Activated CD4-positive, alpha-beta T cell treated with anti-CD3 and anti-CD28 coated beads for 24 hours (primary cell): ENCODE measurements at places on chromosomes 12 and 14.

GRCh38 chr12:57112492-57113294 is 1.5 kb upstream of the STAT6 start:
- no peak for DNase-seq

DNA sequence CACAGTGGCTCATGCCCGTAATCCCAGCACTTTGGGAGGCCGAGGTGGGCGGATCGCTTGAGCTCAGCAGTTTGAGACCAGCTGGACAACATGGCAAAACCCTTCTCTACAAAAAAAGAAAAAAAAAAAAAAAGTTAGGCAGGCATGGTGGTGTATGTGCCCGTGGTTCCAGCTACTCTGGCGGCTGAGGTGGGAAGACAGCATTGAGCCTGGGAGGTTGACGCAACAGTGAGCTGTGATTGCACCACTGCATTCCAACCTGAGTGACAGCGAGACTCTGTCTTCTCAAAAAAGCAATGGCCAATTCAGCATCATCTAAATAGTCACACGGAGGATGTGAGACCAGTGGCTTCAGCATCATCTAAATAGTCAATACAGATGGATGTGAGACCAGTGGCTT is 10.4 kb upstream of the SAMD4A start:
- DNase-seq, result no peak

- DNase-seq, result no peak
These were observed 189.2 kb downstream of the LRIG3 start for GRCh38 chr12:58731096-58731495.

GRCh38 chr12:2583091-2583497 is 211.7 kb upstream of the FKBP4 start:
- peak; percentile 26 for DNase-seq

GRCh38 chr12:47828008-47828975 is 8.6 kb upstream of the HDAC7 start:
- no peak for DNase-seq

GRCh38 chr12:6697584-6698351 is 2.8 kb downstream of the PIANP start:
- no peak for DNase-seq

DNA sequence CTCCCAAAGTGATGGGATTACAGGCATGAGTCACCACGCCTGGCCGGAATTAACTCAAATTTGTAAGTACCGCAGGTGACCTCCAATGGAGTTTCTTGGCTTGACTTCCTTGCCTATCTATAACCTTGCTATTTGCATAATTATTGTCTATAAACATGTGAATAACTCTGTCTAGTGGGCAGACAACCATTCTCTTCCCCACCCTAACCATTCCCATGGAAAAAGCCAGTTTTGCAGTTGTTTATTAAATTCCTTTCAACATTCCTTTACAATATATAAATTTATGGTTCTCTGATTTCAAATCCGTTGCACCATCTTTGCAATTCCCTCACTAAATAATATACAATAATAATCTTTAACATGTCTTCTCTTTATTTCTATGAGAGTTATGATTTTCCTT is 61.0 kb upstream of the ZDHHC17 start:
- DNase-seq, result no peak

DNA sequence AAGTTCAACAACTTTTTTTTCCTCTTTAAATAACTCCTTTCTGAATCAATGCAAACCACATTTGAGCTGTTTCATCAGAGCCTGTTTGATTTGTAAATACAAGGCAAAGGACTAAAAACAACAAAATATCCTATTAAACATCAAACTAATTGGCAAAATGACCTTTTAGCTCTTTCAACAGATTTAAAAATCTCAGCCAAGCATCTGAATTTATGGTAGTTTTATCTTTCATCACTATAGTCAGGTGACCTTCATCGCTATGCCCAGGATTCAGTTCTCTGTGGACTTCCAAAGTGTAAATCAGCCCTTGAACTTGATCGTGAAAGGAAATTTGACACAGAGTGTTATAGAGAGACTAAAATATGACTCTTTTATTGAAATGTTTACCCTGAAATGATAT is 1554.5 kb upstream of the FLRT2 start:
- no peak for DNase-seq

DNA sequence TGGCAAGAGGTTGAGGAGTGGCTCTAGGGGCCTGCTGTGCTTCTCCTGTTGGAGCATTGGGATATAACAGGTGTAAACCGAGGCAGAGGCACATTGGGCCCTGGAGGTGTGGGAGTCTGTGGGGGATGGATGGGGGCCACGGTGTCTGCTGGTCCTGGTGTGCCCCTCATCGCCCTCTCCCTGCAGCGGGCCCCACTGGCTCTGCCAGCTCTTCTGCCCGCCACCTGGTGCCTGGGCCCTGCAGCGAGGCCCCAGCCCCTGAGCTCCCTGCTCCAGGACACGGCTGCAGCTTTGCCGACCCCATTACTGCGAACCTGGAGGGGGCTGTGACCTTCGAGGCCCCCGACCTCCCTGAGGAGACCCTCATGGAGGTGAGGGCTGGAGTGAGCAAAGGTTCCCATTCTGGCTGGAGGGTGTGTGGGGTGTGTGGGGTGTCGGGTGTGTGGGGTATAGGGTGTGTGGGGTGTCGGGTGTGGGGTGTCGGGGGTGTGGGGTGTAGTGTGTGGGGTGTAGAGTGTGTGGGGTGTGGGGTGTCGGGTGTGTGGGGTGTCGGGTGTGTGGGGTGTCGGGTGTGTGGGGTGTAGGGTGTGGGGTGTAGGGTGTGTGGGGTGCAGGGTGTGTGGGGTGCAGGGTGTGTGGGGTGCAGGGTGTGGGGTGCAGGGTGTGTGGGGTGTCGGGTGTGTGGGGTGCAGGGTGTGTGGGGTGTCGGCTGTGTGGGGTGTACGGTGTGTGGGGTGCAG is 10.6 kb upstream of the PUS1 start:
- no peak for DNase-seq

- DNase-seq, result no peak
These were observed 855.3 kb downstream of the DIO2 start for GRCh38 chr14:79356040-79356439.

- no peak for DNase-seq
These were observed 89.8 kb downstream of the FAR2 start for GRCh38 chr12:29238822-29239291.

- DNase-seq, result no peak
These were observed 71.2 kb downstream of the GALNT4 start for GRCh38 chr12:89453121-89453978.

DNA sequence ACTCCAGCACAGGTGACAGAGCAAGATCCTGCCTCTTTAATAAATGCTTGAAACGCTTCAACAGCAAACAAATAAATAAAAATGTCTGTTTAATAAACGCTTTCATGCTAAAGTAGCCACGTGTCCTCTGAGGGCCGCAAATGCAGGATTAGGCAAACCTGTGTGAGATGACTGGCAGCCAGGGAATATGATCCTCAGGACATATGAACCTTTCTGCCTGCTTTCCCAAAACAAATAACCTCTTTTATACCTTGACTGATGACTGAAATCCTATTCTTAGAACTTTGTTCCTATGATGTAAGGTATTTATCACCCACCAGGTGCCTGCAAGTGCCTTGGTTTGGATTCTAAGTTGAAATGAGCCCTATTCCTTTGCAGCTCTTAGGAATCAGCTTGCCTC is 14.5 kb upstream of the FLVCR2 start:
- DNase-seq, result no peak

DNA sequence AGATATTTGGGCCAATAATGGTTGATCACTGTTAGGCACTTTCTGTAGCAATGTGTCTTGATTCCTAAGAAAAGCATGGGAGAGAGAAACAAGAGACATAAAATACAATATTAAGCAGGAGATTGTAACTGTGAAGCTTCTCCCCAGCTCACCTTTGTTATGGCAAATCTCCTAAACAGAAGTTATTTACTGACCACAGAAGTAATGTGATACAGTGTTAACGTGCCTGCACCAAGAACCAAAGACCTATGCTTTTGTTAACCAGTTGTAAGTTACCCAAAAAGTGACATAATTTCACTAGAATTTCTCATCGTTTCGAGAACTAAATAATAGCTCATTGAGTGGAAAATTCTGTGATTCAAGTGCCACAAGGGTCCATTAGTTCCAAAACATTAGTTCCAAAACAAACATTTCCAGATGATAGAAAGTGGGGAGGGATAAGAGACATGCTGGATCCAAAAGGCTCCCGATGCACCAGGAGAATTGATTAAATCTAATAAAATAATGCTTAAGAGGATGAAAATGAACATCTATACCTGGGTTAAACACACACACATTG is 14.3 kb downstream of the RERG start:
- no peak for DNase-seq

DNA sequence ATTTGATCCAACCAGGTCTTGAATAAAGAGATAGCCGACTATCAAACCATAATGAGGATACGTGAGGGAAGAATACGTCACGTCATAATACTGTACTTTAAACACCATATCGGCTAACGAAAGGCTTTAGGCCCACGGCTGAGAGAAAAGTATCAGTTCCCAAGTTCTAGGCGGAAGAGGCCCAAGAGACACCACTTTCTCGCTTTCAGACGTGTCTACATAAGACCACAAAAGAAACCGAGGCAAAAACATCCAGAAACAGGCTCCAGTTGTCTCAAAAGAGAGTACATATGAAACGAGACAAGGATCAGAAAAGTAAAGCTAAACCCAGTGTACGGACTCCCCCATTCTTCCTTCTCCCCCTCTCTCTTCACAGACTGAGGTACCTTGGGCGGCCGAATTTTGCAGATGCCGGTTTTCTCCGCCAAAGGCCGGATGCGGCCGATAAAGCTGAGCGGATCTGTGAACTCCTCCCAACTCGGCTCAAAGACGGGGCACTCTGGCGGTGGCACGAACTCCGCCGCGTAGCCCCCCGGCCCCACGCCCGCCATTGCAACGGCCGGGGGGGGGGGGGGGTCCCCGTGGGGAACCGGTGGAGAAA is 479 bp downstream of the KDM5A start:
- DNase-seq, result no peak

GRCh38 chr12:54932038-54932437 is 52.5 kb downstream of the TESPA1 start:
- no peak for DNase-seq

DNA sequence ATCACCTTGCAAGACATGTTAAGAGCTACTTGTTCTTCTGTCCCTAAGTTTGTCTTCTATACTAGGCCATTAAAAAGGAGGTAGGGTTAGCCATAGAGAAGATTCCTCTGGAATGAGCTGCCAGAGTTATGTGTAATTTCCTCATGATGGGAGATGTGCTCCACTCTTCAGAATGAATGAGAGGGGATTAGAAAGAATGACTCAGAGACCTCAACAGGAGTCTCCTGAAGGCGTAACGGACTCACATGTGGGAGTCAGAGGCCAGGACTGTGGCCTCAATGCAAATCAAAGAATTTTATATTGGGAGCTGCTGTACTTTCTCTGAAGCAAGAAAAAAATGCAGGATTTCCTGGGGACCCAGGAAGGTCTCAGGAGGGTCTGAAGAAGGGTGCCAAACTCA is 87.8 kb upstream of the ATXN7L3B start:
- DNase-seq, result no peak

DNA sequence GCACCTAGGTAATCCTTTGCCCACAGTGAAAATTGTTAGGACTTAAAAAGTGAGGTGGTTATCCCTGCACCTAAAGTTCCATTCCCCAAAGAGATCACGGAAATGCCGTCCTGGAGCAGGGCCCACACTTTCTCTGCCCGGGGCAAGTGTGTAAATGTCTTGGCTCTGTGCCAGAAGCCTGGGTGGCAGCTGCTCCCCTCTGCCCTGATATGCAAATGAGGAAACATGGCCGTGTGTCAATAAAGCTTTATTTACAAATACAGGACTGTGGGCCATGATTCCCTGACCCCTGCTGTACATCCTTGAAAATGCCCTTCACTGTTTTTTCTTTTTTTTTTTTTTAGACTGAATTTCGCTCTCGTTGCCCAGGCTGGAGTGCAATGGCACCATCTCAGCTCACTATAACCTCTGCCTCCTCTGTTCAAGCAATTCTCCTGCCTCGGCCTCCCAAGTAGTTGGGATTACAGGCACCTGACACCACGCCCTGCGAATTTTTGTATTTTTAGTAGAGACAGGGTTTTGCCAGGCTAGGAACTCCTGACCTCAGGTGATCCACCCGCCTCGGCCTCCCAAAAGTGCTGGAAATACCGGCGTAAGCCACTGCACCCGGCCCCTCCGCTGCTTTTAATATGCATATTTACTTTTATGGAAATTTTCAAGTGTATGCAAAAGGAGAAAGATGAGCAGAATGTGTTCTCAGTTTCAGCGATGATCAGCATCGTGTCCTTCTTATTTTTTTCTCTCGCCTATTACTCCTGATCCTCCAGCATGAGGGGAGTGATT is 75.5 kb downstream of the GALNT9 start:
- no peak for DNase-seq

DNA sequence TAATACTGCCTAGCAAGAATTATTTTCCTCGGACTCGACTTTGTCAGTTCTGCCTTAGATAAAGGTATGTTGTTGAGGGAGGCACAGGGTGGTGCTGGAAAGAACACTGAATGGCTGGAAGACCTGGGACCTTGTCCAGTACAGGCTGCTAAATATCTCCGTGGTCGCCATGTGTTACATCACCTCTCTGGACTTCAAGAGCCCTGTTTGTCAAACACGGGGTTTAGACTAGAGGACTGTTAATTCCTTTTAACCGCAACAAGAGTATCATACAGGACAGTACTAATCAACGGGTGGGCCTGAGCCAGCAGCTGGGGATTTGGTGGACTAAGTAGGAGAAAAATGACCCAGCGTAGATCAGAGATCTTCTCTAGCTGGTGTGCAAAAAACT is 476.3 kb downstream of the LRIG3 start:
- DNase-seq, result no peak

GRCh38 chr14:67820428-67820971 is 921 bp downstream of the RAD51B start:
- no peak for DNase-seq

DNA sequence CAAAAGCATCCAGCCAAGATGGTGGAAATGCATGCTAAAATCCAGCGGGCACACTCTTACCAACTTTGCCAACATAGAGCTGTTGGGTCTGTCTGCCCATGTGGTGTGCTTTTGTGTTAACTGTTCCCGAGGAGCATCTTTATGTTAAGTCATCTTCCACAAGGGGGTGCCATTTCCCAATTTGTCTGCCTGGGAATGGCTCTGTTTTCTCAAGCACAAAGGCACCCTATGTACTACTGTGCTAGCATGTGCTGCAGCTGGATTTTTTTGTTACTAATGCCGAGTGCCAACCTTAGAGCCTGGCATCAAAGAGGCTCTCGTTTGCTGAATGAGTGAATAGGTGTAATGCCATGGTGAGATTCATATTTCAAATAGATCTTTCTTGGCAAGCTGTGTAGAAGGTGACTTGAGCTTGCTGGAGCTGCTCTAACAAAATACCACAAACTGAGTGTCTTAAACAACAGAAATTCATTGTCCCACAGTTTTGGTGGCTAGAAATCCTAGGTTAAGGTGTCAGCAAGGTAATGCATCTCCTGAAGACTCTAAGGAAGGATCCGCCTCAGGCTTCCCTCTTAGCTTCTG is 74.3 kb downstream of the TRHDE start:
- DNase-seq, result peak; percentile 1
